ENCODE measurements at places on chromosomes 3 and 15.

GRCh38 chr3:86413645-86414044 lies 577.3 kb downstream of the VGLL3 start:
- no peak for DNase-seq

GRCh38 chr3:40317061-40317855 lies 7.8 kb downstream of the EIF1B start:
- no peak for DNase-seq

DNA sequence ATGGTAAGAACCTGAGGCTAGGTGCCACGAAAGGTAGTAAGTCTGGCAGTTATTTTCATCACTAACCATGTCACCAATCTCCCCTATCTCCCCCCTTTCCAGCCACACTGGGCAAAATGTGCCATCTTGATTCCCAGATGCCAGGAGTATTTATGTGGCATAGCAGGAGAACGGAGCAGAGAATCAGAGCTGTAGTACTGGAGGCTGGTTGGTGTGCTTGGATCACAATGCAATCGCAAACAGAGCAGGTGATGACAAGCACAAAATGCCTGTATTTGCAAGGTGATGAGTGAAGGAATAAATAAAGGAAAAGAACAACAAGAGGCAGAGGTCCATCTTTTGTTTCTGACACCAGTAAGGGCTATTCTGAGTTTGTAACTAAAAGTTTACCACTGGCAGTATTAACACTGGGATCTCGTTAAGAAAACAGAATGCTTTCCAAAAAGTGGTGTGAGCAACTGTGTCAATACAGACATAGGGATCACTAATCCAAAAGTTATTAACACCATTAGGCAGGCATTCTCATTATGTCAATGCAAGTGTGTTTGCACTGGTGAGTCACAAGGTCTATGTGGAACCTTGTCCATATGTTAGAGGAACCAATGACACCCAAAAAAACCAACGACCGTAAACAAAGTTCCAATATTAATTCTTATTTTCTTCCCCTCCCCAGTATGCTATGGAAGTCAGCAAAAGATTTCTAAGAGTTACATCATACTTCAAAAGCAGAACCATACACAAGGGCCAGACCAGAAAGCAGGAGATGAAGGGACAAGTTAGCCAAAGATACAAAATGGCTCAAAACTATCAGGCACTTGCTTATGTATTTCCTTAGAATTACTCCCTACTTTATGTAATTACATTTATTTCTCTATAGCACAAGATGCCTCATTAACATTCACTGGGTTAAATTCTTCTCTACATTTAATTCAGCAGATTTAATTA lies 556.6 kb downstream of the FOXP1 start:
- no peak for DNase-seq

DNA sequence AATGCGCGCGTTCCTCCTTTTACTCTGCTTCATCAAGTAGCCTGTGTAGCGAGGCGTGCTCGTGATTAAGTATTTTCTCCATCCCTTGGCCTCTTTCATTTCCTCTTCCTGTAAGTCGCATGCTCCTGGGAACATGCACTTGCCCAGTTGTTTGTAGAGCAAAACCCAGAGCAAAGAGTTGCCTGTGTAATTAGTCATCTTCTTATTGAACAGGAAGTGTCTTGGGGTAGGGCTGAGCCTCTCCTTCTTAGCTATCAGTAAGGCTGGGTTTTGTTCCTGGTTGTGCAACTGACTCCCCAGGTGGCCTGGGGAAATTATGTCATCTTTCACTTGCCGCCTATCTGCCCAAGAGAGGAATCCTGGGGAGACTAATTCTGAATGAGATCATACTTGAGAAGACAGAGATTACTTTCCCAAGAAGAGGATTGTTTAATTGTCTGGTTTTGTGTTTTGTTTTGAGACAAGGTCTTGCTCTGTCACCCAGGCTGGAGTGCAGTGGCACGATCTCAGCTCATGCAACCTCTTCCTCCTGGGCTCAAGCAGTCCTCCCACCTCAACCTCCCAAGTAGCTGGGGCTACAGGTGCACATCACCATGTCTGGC lies 14.9 kb downstream of the LIPH start:
- DNase-seq = no peak
